A549 (cell line): ENCODE measurements at places on chromosomes 12 and 14. TPM values are rescaled to one million over a fixed set of nuclear protein-coding genes. Genes with fewer than 3 reads are reported as not detected.

OR6J1 gene
- not detected in 3 replicates for polyA plus RNA-seq

CTSG gene
- not detected in 3 replicates for polyA plus RNA-seq

SCYL2 gene
- polyA plus RNA-seq: 20.8 to 21.7 TPM (median 21.4 TPM) in 3 replicates

MYF6 gene
- not detected in 3 replicates for polyA plus RNA-seq

GRCh38 chr14:26597589-26598080 lies at the start of gene NOVA1:
TSS of gene NOVA1 (minus strand) at chr14:26598033. CDS start at chr14:26597436, 597 bp downstream.
- peak; percentile 3 for DNase-seq

- DNase-seq: no peak
Observed at GRCh38 chr14:100778526-100778882, 47.4 kb upstream of the MEG3 start.

GRCh38 chr14:95293449-95293848 lies 26.3 kb downstream of the CLMN start:
- DNase-seq: no peak
